ENCODE measurements at places on chromosomes 1 and 21. TPM values are rescaled to one million over a fixed set of nuclear protein-coding genes. Genes with fewer than 3 reads are reported as not detected.

Gene KCNN3
- total RNA-seq, result 0.21 TPM

Gene XPR1
- total RNA-seq, result 19.4 TPM

Gene FGR
- 123 TPM for total RNA-seq

Gene AIM2
- 2.1 TPM for total RNA-seq

Gene REG4
- total RNA-seq, result 0.52 TPM

Gene ZNF593OS
- total RNA-seq, result not detected

Gene DYNLT4
- total RNA-seq, result 4.6 TPM

Gene LENEP
- 0.63 TPM for total RNA-seq
